ENCODE measurements at places on chromosomes 1 and 21. TPM values are rescaled to one million over a fixed set of nuclear protein-coding genes. Genes with fewer than 3 reads are reported as not detected.

DRAM2 gene
- 95.6 TPM for total RNA-seq

PRAMEF5 gene
- not detected for total RNA-seq

EPHB2 gene
- total RNA-seq: 136 TPM

OR2M3 gene
- total RNA-seq: not detected

TMPRSS3 gene
- 0.17 TPM for total RNA-seq

AGBL4 gene
- total RNA-seq: 0.45 TPM

HES2 gene
- total RNA-seq: 5.8 TPM

ZSCAN20 gene
- 7.6 TPM for total RNA-seq

SLC2A5 gene
- 1.6 TPM for total RNA-seq

DNA sequence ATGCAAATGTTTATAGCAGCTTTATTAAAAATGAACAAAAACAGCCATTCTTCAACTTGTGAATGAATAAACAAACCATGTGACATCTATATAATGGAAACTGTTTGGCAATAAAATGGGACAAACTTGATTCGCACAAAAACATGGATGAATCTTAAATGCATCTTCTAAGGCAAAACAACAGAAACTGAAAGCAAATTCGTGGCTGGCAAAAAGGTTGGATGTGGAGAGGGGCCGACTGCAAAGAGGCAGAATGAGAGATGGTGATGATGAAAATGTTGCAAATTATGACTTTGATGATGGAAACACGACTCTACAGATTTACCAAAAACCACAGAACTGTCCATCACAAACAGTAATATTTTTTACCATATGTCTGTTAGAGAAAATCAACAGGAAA lies 327.0 kb upstream of the NR5A2 start:
- DNase-seq: no peak

DNA sequence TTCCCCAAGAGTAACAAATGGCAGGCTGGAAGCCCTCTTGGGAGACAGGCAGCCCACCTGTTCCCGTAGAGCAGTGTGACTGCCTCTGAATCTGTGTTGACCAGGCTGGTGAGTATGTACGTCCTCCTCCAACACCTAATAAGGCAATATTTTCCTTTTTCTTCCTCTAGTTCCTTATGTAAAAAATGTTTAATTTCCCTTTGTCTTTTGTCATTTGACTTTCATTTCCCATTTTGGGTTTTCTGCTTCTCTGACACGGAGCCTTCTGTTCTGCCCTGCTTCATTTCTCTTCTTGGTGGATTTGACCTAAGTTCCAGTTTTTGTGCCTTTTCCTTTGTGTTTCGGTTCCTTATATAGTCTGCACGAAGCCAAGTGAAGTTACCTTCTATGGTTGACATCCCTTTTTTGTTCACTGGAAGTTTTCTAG lies 65.8 kb upstream of the ATF3 start:
- no peak for DNase-seq

DNA sequence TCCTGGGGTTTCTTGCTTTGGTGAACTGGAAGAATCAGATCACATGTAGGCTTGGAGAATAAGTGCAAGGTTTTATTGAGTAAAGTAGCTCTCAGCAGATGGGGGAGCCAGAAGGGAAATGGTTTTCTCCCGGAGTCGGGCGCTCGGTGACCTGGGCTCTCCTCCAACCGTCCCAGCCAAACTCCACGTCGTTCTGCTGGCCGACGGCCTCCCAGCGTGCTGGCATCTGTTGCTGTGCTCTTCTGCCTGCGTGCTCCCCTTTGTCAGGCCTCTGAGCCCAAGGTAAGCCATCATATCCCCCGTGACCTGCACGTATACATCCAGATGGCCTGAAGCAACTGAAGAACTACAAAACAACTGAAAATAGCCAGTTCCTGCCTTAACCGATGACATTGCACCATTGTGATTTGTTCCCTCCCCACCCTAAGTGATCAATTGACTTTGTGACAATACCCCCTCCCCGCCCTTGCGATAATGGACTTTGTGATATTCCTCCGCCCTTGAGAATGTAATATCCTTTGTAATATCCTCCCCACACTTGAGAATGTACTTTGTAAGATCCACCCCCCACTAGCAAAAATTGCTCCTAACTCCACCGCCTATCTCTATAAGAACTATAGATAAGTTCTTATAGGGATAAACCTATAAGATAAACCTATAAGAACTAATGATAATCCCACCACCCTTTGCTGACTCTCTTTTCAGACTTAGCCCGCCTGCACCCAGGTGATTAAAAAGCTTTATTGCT lies 88.3 kb downstream of the SMYD3 start:
- no peak for DNase-seq

GRCh38 chr1:101816262-101816661 lies 180.5 kb downstream of the OLFM3 start:
- no peak for DNase-seq

GRCh38 chr21:38930066-38930465 lies 124.3 kb downstream of the ETS2 start:
- no peak for DNase-seq

- DNase-seq: no peak
Measured at GRCh38 chr1:66400660-66401059, 133.3 kb upstream of the SGIP1 start.
